NCI-H187 (cell line): ENCODE measurements at places on chromosomes 3 and 15.
A peak's percentile ranks its signal among the peaks of the same experiment; 100 is the strongest.

DNA sequence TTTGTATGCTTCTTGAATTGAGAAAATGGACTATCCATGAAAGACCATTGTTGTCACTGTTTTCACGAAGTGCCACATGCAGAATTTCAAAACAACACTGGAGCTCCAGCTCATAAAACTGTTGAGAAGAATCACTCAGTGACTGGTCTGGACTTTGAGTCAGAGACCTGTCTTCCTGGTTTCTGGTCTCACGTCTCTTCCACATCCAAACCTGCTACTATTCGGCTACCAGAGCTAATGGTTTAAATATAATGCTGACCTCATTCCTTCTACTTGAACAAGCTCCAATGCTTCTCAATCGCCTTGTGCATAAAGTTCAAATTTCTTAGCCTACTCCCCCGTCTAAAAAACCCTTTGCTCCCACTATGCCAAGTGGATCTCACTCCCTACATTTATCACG, 227.9 kb upstream of the NR2F2 start:
- no peak for DNase-seq

GRCh38 chr15:27934782-27935181, 164.3 kb downstream of the OCA2 start:
- no peak for DNase-seq

DNA sequence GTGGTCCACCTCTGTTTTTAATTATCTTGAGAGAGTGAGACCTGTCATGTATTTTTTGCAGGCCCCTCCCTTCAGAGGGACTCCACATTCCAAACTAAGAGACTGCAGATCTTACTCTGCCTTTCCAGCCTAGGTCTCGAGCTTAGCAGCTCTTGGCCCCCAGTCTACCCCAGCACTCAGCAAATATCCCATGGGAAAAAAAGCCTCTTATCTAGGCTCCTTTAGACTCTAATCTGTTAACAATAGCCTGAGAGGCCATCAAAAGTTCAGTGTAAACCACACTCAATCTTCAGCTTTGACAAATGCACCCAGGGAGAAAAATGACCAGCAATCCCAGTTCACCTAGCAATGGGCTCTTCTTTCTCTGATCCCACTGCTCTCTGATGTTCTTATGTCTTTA, 8.6 kb upstream of the BLM start:
- peak; percentile 14 for DNase-seq

- no peak for DNase-seq
Measured at GRCh38 chr3:113676261-113676660, 20.2 kb downstream of the USF3 start.

DNA sequence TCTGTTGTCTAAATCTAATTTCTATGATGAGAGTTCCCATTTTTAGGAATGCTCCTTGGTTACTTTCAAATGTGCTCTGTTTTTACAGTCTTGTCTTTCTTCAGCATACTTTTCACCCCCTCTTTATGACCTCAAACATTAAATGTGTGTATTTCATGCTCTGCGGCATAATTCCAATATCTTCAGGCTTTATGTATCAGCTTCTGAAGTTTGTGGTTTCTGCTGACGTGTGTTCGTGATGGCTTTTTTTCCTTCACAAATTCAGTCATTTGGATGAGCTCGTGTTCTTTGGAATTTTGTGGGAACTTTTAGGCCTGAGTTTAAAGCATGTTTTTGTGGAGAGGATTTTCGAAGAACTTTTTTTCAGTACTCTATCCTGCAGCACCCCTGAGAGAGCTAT, 97.7 kb upstream of the CHRNA7 start:
- DNase-seq, result no peak

DNA sequence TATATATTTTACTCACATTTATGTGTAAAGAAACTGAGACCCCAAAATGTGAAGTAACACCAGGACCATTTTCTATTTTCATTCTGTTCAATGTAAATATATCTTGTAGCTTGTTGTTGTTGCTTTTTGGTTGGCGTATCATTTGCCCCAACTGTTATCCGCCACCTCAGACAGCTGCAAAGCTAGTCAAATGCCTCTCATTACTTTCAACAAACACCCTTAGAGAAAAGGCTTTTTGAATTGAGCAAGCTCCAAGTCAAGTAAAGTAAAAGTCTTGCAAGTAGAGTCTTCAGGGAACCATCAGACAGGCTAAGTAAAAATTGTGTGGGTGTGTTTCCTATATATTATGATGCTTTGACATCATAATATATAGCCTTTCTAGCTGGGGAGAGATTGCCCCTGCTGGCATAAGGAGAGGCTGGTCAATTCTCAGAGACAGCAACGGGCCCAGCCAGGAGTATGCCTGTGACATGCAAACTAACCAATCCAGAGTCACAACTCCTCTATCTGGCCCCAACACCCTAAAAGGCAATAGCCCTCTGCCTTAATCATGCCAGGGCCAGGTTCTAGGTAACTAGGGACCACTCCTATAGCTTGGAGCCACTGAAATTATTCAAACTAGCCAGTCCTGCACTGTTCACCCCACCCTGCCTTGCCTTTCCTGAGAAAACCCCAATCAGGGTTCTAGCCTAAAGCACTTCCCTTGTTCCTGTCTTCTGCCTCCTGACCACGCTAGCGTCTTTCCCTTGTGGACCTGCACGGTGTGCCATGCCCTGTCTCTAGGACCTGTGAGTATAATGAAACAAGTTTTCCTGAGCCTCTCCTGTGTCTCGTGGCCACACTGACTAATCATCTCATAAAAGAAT, 75.6 kb downstream of the RAD18 start:
- no peak for DNase-seq

DNA sequence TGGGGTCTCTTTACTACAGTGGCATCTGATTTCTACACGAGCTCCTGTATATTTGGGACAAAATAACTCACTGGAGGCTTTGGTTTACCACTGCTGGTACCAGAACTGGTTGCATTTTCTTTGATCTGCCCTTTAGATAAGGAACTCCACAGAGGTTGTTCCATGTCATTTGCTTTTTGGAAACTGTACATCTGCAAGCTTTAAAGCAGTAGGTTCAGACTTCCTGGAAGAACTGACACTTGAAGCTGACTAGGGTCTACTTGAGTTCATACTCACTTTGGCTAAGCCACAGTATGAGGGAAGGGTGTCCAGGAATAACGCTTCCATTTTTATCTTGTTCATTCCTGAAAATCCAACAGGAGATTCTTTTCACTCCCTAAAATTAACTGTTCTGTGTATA, 86.4 kb downstream of the WWTR1 start:
- no peak for DNase-seq
